ENCODE measurements at places on chromosomes 6 and 20. TPM values are rescaled to one million over a fixed set of nuclear protein-coding genes. Genes with fewer than 3 reads are reported as not detected.
A peak's percentile ranks its signal among the peaks of the same experiment; 100 is the strongest.

Gene OTOR
- total RNA-seq = not detected

Gene CGAS
- 8.7 TPM for total RNA-seq

Gene DDO
- 3.9 TPM for total RNA-seq

Gene PRPH2
- total RNA-seq = 2.6 TPM

Gene FNDC1
- total RNA-seq = under 0.01 TPM

Gene RFX6
- not detected for total RNA-seq

- DNase-seq = no peak
These were observed 118.9 kb upstream of the SSTR4 start for GRCh38 chr20:22916021-22916842.

Gene ARMH2
- total RNA-seq = not detected

- DNase-seq = peak; percentile 80
These were observed 445.8 kb upstream of the CITED2 start for GRCh38 chr6:139820210-139820609.

Gene IL20RA
- 0.43 TPM for total RNA-seq

Gene TBXT
- total RNA-seq = not detected

- no peak for DNase-seq
These were observed 168.4 kb upstream of the BMP5 start for GRCh38 chr6:56043761-56044160.

DNA sequence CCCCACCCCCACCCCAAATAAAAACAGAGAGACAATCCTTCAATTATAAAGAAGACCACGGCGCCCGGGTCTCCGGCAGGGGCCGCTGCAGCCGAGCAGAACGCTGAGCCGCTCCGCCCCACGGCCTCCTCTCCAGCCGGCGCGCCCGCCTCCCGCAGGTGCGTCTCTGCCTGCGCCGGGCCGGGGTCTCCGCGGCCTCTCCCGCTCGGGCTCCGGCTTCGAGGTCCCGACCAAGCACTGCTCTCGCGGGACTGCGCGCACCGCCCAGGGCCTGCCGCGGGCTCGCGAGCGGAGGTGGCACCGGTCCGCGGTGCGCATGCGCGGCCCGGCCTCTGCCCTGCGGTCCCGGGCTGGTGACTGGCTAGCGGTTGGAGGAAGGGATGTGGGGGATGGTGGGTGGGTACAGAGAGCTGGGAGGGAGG lies 241 bp upstream of the SIRT5 start:
- peak; percentile 90 for DNase-seq

DNA sequence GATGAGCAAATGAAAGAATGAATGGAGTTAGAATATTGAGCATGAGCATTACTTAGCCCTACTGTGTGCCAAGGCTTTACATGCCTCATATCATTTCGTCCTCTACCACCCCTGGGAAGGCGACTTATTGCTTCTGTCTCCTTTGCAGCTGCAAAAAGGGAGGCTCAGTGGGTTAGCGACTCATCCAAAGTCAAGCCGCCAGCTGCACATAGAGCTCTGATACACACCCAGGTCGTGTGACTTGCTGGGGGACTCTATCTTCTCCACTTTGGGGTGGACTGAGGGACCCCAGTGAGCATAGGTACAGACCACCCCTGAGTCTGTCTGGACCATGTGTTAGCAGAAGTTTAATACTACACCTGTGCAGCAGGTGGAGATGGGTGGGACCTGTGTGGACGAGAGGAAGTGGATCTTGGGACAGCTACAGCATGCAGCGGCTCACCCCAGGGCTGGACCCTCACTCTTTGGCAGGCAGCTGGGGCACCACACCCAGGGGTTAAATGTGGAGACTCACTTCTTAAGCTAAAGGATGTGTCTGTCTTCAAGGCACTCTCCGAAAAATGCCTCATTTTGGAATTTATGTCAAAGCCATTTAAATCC lies 36.2 kb upstream of the ANGPT4 start:
- DNase-seq = no peak

- no peak for DNase-seq
These were observed 50.5 kb upstream of the FRMD1 start for GRCh38 chr6:168129292-168130167.

GRCh38 chr6:21883595-21884328 lies 290.2 kb downstream of the SOX4 start:
- DNase-seq = no peak

Gene ADGRG6
- total RNA-seq = 33.2 TPM

GRCh38 chr6:41777551-41778285 lies 2.0 kb downstream of the FRS3 start:
- DNase-seq = no peak

Gene NOX3
- total RNA-seq = not detected

DNA sequence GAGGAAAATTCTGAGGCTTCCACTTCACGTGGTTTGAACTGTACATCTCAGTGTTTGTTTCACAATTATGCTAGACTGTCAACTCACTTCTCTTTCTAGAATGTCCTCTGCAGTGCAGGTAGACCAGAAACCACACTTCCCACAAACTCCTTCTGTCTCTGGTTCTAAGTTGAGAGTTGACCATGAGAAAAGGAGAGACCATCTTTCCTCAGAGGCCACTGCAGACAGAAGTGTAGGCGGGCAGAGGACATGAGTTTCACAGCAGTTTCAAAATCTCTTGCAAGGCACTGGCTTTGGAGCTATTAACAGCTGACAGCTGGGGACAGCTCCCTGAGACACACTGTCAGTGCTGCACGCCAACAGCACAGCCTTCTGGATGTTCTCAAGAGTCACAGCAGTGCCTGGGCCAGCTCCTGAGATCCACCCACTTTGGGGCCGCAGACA lies 55.4 kb upstream of the MOXD1 start:
- no peak for DNase-seq

GRCh38 chr20:58868795-58869194 lies 16.3 kb downstream of the GNAS start:
- no peak for DNase-seq

GRCh38 chr6:163026893-163027292 lies 299.1 kb downstream of the PACRG start:
- DNase-seq = no peak

Gene FAM162B
- total RNA-seq = 3.9 TPM

GRCh38 chr20:52539891-52540290 lies 348.3 kb upstream of the ZFP64 start:
- no peak for DNase-seq

Gene BPHL
- total RNA-seq = 17.3 TPM

Gene KCNK17
- total RNA-seq = not detected

Gene ME1
- total RNA-seq = 39.7 TPM

DNA sequence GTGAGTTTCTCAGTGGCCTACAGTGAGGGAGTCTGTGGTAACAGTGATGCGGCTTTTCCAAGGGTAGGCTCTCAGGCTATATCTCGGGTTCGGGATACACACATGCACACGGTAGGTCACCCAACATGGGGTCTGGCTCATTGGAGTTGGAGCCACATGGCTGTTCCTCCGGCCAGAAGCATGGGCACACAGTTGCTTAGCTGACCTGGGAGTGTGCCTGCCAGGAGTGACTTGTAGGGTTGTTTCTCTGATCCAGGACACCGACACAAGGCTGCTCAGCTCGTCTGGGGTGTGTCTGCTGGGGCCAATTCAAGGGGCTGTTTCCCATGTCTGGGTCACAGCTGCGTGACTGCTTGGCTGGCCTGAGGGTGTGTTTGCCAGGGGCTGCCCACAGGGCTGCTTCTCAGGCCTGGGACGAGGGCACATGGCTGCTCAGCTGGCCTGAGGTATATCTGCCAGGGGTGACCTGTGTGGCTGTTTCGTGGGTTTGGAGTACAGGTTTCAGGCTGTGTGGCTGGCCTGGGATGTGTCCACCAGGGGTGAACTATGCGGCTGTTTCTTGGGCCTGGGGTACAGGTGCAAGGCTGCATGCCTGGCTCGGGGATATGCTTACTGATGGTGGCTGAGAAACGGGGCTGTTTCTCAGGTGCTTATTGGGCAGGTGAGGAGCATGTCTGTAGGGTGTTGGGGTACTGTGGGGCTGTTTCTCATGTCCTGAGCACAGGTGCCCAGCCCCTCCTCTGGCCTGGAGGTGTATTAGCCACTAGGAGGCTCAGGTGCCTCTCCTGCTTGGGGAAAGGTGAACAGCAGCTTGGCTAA lies 15.2 kb downstream of the KIF25 start:
- no peak for DNase-seq

- peak; percentile 52 for DNase-seq
These were observed 14.6 kb downstream of the CD40 start for GRCh38 chr20:46132705-46133120.

Gene NFATC2
- total RNA-seq = under 0.01 TPM

DNA sequence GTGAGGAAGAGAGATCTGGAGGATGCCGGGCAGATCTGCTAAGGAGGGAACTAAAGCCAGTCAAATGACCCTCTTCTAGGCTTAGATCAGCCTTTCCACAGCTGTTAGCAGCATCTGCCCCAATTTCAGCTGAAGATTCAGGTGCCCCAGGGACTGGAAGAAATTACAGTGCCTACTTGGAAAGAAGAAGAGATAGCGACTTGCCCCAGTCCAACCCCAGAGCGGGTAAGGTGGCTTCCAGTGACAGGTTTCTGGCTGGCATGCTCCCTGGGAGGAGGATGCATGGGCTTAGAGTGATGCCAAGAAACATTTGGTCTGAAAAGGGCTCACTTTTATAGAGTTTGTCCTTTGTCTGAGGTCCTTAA lies 620 bp downstream of the TJAP1 start:
- DNase-seq = no peak

DNA sequence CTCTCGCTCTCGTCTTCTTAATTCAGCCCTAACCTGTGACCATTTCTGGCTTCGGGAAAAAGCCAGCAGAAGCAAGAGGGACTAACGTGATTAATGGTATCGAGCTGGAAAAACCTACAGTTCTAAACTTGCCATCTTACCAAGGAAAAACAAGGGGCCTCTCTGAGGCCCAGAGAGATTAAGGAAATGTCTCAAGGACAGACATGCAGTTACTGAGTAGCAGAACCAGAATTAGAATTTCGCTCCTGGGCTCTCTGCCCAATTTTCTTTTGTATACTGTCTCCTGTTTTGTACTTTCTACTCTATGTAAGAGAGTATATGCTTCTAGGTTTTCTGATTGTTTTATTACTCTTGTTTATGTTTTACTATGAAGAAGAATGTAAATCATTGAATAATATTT lies 67.8 kb upstream of the LTV1 start:
- DNase-seq = peak; percentile 28

DNA sequence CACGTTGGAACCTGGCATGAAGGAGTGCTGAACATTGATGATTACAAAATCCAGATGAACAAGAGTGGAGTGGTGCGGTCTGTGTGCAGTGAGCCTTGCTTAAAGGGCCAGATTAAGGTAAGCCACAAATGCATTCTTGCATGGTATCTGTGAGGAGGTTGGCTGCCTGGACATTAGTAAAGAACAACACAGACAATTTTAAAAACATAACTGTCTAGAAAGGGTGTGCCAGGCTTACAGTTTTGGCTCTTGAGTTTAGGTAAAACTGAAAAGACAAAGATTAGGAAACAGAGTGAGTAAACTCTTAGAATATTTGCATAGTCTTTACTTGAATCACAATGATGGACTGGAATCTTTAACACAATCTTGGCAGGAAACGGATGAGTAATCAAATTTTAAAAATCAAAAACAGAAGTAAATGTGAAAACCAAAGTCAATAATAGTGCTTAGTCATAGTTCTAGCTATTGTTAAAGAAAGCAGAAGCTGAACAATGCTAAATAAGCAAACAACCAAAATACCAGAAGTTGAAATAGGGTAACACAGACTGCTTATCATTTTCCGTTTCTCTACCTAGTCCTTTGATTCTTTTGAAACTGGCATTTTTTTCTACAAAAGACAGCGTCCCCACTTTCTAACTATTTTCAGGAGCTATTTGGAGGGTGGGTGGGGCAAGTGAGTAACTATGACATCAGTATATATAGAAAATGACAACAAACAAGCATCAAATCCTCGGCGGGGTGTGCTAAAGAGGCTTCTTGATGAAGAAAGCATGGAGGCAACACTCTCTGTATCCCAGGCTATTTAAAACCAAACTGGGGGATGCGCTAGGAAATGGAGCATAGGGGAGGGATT lies 185.8 kb upstream of the RAB32 start:
- peak; percentile 50 for DNase-seq

Gene KIAA0408
- 1.3 TPM for total RNA-seq

- DNase-seq = peak; percentile 47
These were observed 417 bp downstream of the VAPB start for GRCh38 chr20:58389324-58389967.

GRCh38 chr20:51598556-51598955 lies 56.0 kb upstream of the NFATC2 start:
- DNase-seq = no peak

Gene TREML2
- total RNA-seq = not detected

Gene RIPOR2
- 5.2 TPM for total RNA-seq

Gene BTNL2
- not detected for total RNA-seq

GRCh38 chr6:46472243-46472642 lies 19.0 kb downstream of the RCAN2 start:
- DNase-seq = no peak

DNA sequence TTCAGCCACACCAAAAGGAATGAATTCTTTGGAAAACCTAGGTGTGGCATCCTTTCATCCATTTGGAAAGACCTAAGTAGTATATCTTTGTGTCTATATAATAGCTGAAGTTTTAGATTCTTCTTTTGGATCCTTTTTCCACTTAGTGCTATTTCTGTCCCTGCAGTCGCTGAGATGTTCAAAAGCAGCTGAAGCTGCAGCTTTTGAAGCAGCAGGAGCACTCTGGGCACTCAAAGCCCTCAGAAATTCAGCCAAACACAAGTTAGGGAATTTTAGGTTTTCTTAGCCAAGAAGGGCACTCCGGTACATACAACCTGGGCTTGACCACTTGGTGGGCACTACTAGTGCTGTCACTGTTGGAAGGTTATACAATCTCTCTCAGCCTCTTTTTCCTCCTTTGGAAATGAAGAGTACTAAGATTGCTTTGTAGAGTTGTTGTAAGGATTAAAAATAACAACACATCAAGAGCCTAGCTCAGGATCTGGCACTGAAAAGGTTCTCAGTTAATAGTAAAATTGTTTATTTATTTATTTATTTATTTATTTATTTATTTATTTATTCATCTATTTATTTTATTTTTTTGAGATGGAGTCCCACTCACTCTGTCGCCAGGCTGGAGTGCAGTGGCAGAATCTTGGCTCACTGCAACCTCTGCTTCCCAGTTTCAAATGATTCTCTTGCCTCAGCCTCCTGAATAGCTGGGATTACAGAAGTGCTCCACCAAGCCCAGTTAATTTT lies 71.9 kb upstream of the SLC22A16 start:
- no peak for DNase-seq

Gene CTCFL
- not detected for total RNA-seq

DNA sequence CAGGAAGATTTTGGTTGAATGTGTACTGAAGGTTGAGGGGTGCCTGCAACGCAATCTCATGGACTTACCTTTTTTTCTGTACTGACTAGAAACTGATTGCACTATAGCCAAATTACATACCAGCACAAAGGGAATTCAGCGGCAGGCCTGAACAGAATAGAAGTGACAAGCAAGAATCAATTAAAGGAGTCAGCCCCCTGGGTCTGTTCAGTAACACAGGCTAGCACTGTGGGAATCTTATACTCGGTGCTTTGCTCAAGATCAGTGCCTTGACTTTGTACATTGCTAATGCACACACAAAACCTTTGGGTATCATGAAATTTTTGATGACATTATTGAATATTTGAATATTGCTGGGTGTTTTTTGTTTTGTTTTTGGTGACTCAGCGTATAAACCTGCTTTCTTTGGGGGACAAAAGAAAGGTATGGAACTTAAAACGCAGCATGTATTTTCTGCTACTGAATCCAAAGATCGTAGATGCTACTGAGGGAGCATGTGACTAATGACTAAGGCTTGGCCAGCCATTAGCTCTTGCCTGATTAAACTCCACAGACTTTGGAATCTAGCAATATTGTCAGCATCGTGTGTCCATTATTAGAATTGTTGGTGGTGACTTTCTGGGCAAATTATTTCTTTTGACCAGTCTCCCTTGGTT lies 236.6 kb downstream of the ARID1B start:
- DNase-seq = no peak

GRCh38 chr6:129440691-129441090 lies 269.3 kb downstream of the ARHGAP18 start:
- DNase-seq = no peak

- no peak for DNase-seq
These were observed 46.6 kb downstream of the SLX4IP start for GRCh38 chr20:10481676-10482075.

Data from fibroblast of villous mesenchyme (primary cell).